ENCODE measurements at places on chromosomes 11 and 22.

GRCh38 chr11:101442171-101442570 lies 141.6 kb downstream of the TRPC6 start:
- no peak for DNase-seq

- DNase-seq: no peak
Measured at GRCh38 chr22:46727813-46728364, 10.2 kb downstream of the CERK start.

- no peak for DNase-seq
Measured at GRCh38 chr11:128232588-128232987, 354.8 kb downstream of the ETS1 start.

GRCh38 chr11:41989823-41990380 lies 530.5 kb upstream of the LRRC4C start:
- no peak for DNase-seq

- DNase-seq: no peak
Measured at GRCh38 chr11:104652996-104653395, 245.3 kb downstream of the CASP12 start.

GRCh38 chr22:30267382-30268302 lies 991 bp upstream of the OSM start:
- DNase-seq: no peak

- DNase-seq: no peak
Measured at GRCh38 chr11:12618743-12619540, 55.3 kb upstream of the TEAD1 start.

DNA sequence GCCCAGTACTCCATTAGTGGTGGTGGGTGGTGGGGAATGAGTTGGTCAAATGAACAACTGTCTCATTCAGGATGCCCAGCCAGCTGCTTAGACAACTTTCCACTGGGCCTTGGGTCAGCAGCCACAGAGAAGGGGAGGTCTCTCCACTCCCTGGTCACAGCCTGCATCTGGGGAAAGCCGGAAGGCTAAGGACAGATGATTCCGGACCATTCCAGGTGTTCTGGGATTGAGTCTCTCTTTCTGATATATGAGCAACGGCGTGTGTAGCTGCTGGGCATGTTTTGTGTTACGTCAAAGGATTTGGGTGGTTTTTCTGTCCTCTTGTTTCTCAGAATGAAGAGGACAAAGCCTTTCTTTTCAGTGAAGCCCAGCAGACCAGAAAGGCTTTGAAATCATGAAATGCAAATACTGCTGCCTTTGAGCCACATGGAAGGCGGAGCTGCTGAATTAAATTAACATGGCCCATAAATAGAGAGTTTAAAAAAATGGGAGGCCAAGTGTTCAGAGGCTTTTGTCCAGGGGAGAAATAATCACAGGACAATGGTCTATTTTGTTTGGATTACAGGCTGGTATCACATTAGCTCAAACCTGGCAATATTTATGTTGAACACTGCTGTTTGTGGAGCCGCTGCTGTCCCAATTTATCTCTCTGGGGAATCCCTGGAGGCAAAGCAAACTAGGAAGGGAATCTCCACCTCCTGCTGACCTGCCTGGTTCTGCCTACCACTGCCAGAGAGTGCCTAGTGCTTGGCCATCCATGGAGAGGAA lies 234.4 kb upstream of the E2F8 start:
- DNase-seq: no peak

GRCh38 chr11:102396708-102397563 lies 49.9 kb downstream of the BIRC2 start:
- no peak for DNase-seq

DNA sequence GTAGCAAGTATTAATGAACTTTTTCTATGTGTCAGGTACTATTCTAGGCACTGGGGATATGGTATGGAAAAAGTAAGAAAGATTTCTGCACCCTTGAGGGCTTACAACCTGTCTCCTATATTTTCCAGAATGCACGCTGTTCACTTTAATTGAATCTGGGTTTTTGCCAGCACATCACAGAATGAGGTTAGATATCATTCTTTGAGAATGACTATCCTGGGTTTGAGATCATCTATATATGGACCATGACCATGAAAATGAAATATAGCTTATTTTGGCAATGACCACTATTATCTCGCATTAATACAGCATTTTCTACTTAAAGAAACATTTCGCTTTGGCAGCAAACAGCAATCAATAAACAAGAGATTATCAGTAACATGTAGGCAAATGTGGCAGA lies 46.9 kb downstream of the C11orf71 start:
- no peak for DNase-seq

- no peak for DNase-seq
Measured at GRCh38 chr11:28105869-28106268, 2.1 kb downstream of the KIF18A start.

DNA sequence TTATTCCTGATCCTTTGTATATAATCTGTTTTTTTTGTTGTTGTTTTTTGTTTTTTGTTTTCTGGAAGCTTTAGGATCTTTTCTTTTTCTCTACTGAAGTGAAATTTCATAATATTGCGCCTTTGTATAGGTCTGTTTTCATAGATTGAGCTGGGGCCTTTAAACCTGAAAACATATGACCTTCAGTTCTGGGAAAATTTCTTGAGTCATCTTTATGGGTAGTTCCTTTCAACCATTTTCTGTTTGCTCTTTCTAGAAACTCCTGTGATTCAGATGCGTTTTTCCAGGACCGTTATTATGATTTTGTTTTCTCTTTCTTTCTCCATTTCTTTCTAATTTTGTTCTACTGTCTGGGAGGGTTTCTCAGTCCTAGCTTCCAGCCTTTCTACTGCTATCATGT lies 43.7 kb downstream of the BSX start:
- DNase-seq: no peak

GRCh38 chr11:95301474-95301873 lies 70.5 kb upstream of the SESN3 start:
- DNase-seq: peak; percentile 56

GRCh38 chr11:19422276-19422675 lies 181.5 kb upstream of the E2F8 start:
- DNase-seq: no peak

DNA sequence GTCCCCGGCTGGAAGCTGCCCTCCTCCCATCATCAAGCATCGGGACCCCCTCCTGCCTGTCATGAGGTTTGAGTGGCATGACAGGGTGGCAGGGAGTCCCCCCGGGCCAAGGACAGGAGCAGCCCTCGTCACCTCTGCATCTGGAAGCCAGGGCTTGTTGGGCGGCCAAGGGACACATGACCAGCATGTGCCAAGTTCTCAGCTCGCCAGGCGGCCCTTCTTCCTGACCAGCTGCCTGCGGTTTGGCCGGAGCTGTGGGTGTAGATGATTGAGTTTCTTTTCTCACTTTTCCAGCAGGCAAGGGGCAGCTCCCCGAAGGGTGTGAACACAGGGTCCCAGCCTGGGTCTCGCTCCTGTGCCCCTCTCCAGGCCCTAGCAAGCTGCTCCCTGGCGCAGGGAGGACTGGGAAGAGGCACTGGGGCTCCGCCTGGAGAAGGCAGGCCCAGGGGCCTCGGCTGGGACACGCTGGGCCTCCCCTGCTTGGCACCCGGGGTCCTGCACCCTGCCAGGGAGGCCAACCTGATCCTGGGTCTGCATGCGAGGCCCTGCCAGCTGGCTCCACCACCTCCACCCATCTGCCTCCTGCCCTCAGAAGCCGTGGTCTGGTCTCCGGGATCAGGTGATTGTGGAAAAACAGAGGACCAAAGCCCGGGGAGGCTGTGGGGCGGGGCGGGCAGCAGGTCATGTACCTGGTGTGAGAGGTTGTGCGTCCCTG lies 13.4 kb downstream of the ARHGAP8 start:
- no peak for DNase-seq

DNA sequence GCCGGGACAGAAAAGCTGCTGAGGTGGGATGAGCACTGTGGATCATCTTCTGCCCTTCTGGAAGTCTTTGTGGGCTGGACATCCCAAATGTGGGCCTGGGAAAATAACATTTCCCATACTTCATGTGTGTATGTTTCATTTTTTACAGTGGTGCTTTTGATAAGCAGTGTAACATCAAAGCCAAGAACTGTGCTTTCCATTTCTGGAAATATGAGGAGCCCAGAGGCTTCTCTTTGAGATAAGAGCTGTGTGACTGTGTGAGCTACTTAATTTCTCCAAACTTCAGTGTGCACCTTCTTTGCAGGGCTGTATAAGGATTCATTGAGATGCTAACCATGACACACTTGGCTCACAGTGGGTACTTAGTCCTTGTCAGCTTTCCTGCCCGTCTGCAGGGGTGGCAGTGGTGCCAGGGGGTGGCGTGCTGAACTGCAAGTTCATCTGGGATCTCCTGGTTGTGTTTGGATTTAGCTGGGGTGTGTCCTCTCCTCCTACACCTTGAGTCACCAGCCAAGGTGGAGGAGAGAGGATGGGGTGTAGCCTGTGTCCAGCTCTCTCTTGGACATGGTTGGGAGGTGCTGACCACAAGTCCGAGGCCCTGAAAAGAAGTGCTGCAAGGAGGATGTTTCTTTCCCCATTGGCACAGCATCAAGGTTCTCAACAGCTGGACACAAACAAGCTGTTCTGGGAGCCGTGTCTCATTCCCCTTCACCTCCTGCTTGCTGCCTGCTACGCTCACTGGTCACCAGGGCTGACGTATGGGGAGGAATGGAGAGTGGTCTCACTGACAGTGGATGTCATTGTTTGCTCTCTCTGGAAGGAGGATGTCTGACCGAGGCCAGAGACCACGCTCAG lies 139.4 kb downstream of the TEAD1 start:
- DNase-seq: no peak

GRCh38 chr11:132941024-132941646 lies 591.2 kb downstream of the OPCML start:
- no peak for DNase-seq

DNA sequence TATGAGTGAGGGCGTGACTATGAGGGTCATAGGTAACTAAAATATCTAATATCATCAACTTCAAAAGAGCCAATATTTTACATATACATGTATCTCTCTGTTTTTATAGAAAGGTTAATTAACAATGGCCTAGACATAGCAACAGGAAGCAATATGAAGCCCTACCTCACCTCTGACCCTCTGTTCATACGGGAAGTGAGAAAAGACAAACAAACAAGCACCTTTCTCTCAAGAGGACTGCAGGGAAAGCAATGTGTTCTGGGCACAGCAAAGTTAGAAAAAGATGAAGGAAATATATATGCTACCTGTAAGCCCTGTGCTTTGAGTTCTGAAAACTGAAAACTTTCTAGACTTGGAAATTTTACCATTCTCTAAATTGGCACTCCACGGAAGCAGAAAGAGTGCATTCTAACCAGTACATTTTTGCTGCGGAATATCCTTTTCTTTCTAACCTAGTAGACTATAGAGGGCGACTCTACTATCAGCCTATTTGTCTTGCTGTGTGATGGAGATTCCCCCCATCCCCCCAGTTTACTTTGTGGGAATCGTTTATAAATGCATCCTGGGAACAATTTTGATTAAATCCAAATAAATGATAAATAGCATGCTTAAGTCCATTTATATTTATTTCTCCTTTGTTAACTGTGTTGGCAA lies 830.4 kb upstream of the FAT3 start:
- no peak for DNase-seq

DNA sequence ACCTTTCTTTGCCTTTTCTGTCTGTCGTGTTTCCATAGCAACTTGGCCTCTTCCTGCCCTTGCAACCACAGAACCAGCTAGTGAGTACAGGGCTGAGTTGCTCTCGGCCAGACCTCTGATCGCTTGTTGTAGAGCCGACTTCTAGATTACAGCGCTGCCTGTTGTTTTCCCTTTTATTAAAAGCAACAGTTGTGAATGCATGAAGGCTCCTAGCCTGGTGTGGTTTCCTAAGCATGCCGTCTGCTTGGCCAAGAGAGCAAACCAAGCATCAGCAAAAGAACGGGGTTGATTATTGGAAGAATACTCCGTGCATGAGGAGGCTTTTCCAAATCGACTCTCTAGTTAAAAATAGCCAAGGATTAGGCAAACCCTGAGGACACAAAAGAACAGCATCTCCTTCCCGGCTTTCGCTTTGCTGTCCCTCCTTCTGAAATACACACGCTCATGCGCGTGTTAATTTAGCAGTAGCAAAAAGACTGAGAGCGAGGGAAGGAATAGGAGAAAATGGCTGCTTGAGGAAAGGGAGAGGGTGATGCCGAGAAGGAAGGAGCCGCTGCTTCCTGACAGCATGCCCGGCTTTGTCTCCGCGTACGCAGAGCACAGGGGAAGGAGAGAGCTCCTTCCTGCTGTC lies 71.5 kb upstream of the TTC12 start:
- no peak for DNase-seq

GRCh38 chr22:25182131-25183110 lies 17.2 kb upstream of the CRYBB3 start:
- DNase-seq: no peak

GRCh38 chr11:102345904-102346303 lies 1.1 kb upstream of the BIRC2 start:
- no peak for DNase-seq

- DNase-seq: no peak
Measured at GRCh38 chr11:57390535-57390934, at the start of gene PRG2. Gene PRG2, minus strand, starts transcription at chr11:57390650. Its CDS starts 706 bp downstream, at chr11:57389944.

DNA sequence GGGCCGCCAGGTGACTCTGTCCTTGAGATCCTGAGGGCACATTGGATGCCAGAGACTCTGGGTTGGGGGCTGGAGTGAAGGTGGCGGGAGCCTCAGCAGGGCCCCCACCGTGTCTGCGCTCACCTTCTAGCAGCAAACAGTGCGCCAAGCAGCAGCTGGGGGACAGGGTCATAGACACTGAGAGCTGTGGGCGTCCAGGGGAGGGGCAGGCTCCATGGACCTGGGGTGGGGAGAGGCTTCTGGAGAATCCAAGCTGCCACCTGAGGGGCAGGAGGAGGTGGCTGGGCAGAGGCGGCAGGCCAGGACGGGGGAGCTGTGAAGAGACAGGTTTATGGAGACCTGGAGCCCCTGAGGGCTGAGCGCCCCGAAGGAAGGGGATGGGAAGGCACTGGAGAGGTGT lies 8.0 kb downstream of the PHRF1 start:
- DNase-seq: no peak

GRCh38 chr11:94656968-94657367 lies 89.8 kb downstream of the PIWIL4 start:
- DNase-seq: no peak

- DNase-seq: no peak
Measured at GRCh38 chr22:43681731-43682360, 130.3 kb downstream of the EFCAB6 start.

DNA sequence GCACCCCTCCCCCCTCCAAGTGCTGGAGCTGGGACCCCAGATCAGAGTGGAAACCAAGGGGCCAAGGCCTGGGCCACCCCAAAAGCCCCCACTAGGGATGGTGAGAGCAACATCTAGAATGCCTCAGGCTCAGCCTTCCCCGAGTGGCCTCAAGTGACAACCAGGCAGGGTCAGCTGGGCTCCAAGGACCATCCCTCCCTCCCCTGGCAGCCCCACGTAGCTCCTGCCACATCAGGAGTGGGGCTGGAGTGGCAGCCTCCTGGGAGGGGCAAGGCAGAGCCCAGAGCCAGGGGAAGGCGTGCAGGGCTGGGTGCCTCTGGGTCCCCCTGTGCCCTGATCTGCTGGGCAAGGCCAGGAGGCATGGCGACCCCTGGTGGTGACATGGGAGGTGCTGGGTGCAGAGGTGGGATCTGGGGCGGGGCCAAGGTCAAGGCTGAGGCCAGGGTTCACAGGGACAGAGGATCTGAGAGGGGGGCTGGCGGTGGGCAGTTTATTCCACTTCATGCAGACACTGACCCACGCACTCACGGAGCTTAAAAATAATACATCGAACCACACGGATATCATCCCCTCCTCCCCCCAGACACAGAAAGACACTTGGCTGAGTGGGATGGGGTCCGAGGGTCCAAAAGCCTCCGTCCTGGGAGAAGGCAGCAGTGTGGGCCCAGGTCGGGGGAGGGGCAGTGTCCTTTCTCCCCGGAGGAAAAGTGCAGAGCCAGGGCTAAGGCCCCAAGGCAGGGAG lies 15.8 kb upstream of the EHD1 start:
- DNase-seq: peak; percentile 12

All from NCI-H446 treated with DMSO at 0.1 percent for 48 hours (cell line).